ENCODE measurements at places on chromosomes 13 and 19.

DNA sequence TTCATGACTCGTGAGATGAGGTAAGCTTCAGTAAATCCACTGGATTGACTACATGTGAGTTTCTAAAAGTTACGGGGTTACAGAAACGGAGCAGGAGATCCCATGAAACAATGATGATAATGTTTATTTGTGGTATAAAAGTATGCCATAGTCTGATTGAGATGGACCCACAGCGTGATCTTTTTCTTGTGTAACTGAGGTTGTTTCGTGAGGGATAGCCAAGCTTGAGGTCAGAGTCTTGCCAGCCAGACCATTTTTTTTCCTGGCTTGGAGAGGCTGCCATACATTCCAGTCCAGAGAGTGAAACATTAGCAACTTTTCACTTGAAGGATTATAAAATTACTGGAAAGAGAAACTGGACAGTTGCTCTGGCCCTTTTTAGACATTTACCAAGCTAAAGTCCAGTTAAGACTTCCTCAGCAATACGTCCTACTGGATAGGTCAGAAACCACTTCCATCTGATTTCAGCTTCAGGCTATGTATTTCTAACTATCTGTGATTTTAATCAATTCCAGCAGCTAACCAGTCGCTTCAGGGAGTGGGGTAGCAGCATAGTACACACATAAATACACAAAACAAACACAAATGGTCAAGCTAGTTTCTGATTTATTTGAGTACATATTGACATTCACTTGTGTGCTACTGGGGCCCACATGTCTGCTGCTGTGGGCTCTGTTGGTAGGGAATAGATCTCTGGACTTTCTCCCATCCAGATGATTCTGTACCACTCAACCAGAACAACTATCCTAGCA, 194.6 kb downstream of the POSTN start:
- no peak for DNase-seq

DNA sequence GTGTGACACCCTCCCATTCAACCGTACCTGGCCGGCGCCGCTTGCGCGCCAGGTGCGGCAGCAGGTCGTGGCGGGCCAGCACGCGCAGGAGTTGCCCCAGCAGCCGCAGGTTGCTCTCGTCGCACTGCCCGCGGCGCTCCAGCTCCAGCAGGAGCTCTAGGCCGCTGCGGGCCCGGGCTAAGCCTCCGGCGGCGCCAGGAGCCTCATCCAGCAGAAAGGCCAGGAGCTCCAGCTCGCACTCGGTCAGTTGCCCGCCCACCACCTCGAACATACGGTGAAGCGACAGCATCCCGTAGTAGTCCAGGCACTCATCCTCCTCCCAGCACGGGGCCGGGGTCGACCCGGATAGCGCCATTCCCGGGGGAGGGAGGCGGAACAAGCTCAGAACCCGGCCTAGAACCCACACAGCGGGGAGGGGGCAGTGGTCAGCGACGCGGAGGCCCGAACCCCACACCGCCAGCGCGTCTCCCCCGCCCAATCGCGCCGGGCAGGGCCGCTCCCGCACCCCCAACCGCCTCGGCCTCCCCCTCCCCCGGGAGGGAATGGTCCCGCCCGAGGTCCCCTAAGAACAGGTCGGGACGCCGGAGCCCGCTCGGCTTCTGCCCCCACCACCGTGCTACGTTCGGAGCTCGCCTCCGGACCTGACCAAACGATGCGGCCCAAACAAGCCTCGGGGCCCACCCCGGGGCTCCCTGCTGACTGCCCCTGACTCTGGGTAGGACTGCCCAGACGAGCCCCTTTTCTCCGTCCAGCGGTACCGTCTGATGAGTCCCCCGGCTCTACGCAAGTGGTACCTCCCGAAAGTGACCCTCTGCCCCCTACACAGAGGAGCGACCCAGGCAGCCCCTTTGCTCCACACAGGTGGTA, 591 bp downstream of the DEDD2 start:
- DNase-seq, result peak; percentile 31

DNA sequence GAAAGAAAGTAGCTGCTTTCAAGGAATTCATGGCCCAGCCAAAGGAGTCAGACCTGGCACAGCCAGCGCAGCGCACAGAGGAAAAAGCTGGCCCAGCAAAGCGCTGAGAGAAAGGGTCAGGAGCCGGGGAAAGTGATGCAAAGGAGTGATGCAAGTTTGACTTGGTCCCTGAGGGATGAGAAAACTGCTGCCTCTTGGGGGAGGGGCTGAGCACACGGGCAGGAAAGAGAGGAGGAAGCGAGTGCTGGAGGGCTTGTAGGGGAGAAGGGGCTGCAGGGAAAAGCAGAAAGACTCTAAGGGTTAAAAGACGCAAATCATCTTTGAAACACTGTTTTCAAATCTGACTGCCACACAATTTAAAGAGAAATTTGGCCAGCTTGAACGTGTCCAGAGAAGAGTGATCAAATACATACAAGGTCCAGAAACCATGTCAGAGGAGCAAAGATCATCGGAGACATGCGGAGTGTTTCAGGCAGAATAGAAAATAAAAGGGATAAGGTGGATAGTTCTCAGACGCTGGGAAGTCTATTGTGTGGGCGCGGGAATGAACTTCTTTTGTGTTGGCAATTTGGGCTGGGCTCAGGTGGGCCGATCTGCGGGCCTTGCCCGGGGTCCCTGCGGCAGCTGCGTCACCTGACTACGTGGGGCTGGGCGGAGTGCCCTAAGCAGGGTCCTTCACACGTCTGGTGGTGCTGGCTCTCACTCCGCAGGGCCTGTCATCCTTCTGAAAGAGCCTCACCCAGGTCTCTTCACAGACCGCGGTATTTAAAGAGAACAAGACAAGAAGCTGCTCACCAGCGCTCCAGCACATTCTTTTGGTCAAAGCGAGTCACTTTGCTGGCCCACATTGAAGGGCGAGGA, 18.1 kb downstream of the N4BP2L1 start:
- no peak for DNase-seq

- DNase-seq, result no peak
Observed at GRCh38 chr19:6678690-6679109, 8.7 kb upstream of the TNFSF14 start.

DNA sequence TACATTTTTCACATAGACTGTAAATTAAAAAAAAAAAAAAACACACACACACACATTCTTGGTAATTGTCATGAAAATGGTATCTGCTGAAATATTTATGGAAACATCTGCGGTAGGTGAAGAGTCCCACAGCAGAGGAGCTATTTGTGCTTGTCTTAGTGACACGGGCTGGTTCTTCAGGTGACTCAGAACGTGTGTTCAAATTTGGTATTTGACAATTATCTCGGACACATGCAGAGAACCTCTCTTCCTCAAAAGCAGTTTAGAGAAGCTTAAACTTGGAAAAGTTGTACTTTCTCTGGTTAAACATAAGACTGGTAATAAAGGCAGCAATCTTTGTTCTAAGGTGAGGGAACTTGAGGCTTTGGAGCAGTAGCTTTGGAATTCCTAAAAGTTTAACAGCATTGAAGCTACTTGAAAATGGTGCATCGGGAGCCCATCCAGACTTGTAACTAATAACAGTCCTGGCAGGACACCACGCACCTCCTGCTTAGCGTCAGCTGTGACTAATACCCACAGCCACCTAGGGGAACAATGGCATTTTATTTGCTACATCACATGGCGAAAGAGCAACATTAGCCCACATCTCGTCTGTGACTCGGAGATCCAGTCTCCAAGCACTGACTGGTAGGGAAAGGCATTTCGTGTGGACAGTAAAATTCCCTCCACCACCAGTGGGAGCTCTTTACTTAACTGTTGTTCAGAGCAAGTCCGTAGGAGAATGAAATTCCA, 1505.1 kb upstream of the SLC10A2 start:
- peak; percentile 59 for DNase-seq

DNA sequence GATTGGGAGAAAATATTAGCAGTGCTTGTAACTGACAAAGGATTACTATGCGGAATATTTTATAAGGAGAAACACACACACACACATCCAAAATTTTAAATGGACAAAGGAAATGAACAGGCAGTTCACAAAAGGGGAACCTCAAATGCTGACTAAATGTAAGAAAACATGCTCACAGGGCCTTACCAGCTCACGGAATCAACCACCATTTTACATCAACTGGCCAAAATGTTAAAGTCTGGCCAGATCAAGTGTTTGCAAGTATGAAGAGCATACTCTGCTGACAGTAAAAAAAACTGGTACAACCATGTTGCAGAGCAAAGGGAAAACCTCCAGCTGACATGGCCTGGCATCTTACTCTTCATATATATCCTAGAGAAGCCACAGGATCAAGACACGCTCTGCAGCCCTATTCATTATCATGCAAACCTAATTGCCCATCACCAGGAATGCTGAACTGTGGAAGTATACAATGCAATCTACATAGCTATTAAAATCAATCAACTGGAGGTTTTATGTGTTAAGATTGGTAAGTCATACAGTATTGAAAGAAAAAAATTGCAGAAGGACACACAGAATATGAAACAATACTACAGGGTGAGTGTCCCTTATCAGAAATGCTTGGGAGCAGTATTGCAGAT, 124.4 kb downstream of the RNF17 start:
- DNase-seq, result no peak

DNA sequence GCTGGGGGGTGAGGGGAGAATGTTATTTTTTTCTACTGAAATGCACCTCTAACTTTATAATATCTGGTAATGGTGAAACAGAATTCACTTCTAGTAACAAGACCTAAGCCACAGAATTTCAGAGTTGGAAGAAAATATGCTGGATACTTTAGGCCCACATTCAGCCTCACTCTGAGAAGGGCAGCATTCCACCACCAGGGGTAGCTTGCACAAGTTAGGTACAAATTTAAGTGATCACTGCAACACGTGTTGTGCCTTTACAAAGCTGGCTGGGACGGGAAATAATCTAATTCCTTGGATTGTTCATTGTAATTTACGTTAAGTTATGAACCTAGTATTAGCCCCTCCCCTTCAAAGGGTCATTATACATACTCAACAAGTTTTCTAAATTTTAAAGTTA, 192.3 kb downstream of the RGCC start:
- DNase-seq, result no peak

GRCh38 chr19:36060430-36060829, 5.7 kb downstream of the WDR62 start:
- peak; percentile 30 for DNase-seq

- no peak for DNase-seq
Observed at GRCh38 chr13:44096901-44097300, 217.2 kb downstream of the LACC1 start.

GRCh38 chr19:49019242-49019932, 2.5 kb upstream of the LHB start:
- DNase-seq, result no peak

GRCh38 chr13:106905380-106906162, 337.6 kb upstream of the ARGLU1 start:
- no peak for DNase-seq

- no peak for DNase-seq
Observed at GRCh38 chr13:41332829-41333228, 21.8 kb downstream of the NAA16 start.

GRCh38 chr19:41588497-41589209, 12.7 kb downstream of the CEACAM21 start:
- peak; percentile 60 for DNase-seq

GRCh38 chr13:39512687-39513086, 90.3 kb downstream of the LHFPL6 start:
- no peak for DNase-seq

GRCh38 chr13:108700422-108701170, 71.2 kb downstream of the MYO16 start:
- peak; percentile 24 for DNase-seq

- no peak for DNase-seq
Observed at GRCh38 chr19:16595097-16595496, 22.9 kb upstream of the SLC35E1 start.

- no peak for DNase-seq
Observed at GRCh38 chr13:49997955-49998354, 1.1 kb downstream of the TRIM13 start.

GRCh38 chr19:44748426-44749254, at the start of gene BCL3:
Gene BCL3 (plus strand): TSS chr19:44748708. CDS start chr19:44748791, 83 bp downstream.
- peak; percentile 64 for DNase-seq

GRCh38 chr13:43698009-43698408, 88.8 kb downstream of the ENOX1 start:
- no peak for DNase-seq

GRCh38 chr13:109794095-109794494, 7.7 kb upstream of the IRS2 start:
- no peak for DNase-seq

DNA sequence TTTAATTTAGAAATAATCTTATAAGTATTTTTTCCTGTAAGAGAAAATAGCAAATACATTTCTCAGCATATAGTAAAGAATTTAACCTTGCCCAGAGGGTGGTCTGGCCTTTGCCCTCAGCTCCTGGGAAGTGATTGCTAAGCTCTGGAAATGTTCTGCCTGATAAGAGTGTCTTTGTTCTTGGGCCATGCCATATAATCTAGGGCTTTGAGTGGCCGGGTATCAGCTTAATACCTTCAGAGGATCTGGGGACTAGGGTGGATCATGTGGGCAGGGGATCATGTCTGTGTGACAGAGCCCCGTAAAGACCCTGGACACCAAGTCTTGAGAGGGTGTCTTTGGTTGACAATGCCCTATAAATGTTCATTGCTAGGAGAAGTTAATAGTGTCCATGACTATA, 1032.4 kb upstream of the MIR17HG start:
- DNase-seq, result no peak

DNA sequence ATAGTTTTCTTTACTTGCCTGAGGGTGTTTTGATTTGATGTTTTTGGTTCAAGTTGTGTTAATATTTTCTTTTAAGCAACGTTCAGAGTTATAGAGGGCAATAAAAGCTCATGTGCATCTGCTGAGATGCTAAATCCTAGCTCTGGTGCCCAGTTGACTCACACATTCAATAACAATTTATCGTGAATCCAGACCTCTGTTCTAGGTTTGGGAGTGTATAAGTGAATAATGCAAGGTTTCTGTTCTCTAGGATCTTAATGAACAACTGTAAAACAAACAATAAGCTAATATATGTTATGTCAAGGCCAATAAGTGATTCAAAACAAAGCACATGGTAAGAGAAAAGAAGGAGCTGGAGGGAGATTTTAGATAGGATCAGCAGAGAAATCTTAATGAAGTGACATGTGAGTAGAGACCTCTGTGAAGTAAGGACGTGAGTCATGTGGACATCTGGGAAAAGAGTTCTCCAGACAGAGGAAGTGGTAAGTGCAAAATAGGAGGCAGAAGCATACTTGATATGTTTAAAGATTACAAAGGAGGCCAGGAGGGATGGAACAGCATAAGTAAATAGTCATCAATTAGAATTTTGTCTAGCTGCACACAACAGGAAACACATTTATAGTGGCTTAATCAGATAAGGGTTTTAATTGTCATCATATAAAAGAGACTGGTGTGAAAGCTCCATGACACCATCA, 278.5 kb upstream of the HTR2A start:
- peak; percentile 23 for DNase-seq

DNA sequence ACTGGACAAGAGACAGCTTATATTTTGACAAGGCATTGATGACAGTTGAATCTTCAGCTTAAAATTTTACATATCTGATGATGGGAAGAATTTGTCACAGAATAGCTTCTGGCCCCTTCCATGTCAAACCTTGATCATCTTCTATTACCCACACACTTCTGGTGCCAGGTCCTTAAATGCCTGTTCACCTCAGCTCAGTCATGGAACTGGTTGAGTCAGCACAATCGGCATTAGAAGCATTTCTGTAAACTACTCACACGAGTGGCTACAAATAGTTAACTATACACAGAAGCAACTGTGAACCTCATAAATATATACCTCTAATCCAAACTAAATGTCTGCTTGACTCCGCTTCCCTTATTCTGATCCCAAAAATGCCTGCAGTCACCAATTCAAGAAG, 161.2 kb downstream of the FOXO1 start:
- DNase-seq, result no peak

GRCh38 chr19:34686455-34686854, 9.0 kb downstream of the ZNF302 start:
- DNase-seq, result no peak
